ENCODE measurements at places on chromosomes 3 and 15.

DNA sequence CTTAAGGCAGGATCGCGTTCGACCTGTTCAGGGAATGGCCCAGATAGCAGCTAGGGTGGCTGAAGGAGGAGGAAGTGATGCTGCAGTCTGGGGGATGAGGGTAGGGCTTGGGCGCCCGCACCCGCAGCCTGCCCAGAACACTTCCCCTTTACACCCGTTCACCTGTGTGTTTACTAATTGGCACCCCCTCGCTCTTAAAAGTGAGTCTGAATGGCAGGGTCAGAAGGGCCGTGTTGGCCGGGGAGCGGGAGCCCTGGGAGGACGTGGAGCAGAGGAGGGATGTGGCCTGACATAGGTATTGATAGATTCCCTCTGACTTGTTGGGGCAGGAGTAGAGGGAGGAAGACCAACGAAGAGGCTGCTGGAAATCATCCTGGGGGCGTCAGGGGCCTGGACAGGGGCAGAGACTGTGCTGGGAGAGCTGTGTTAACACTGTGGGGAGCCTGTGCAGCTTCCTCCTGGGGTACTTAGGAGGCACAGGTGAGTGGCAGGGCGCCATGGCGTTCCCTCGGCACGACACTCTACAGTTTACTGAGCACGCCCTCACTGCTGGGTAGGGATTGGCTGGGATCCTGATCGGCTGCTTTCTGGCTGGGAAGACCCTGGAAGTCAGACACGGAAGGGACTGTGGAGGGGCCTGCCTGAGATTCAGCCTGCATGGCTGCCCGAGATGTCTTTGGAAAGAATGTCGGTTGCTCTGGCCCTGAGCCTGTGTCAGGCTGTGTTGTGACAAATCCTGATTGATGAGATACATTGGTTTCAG is 51.7 kb downstream of the SLC6A6 start:
- no peak for DNase-seq

- DNase-seq = no peak
Measured at GRCh38 chr3:190892395-190892902, 30.0 kb upstream of the GMNC start.

GRCh38 chr3:171315101-171315500 is 145.1 kb downstream of the TNIK start:
- no peak for DNase-seq

DNA sequence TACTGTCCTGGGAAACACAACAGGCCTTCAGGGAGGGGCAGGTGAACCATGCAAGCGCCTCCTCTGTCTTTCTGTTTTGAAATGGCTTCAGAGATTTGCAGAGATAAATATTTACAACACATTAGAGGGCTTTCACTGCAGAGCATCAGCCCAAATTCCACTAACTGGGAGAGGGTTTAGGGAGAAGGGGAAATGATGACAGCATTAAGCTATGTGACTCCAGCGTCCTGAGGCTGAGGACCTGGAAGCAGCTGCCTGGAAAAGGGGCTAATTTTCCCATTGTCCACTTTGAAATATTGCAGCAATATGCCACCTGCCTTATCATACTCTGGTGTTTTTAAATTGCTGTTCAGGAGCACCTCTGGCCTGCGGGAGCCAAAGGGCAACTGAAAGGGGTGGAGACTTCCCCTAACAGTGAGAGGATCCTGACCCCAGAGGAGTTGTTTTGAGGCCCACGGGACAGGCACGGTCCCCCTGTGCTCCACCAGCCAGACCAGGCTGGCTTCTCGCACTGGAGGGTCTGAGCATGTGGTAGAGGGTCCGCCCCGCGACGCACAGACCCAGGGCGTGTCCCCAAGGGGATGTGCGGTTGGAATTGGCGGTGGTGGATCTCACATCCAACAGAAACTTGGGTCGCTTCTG is 110.6 kb downstream of the XXYLT1 start:
- no peak for DNase-seq

- DNase-seq = peak; percentile 30
Measured at GRCh38 chr3:11290743-11291680, 18.8 kb downstream of the ATG7 start.

GRCh38 chr15:83973816-83974215 is 261.8 kb upstream of the GOLGA6L4 start:
- no peak for DNase-seq

GRCh38 chr3:157086060-157086750 is 73.7 kb downstream of the CCNL1 start:
- no peak for DNase-seq

DNA sequence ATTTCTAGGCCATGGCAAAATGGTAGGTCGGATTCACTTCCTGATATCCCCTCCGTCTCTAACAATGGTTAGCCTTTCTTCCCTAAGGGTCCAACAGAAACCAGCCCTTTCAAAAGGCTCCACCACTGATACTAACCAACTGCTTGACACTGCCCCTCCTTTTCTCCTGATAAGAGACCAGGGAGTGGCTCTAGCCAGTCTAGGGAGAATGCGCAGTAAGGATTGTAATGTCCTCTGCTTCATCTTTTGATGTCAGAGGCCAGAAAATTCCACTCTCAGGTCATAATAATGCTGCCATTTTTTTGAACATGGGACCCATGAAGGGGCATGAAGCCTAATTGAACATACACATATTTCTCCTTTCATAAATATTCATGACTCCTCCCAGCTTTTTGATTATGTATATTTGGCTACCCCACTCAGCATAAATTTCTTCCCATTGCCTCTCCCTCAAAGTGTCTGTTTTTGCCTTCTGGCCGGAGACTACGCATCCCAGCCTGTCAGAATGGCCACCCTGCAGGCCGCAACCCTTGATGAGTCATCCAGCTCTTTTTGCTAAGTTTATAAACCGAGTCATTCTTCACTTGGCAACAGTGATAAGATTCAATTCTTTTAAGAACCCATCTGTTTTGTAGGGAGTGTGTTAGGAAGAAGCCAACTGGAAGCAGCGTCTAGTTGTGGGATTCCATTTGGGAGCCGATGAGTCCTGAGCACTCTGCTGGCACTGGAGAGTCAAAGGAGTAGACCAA is 189.0 kb upstream of the MCTP2 start:
- no peak for DNase-seq

GRCh38 chr3:128111147-128111546 is 12.5 kb downstream of the RUVBL1 start:
- no peak for DNase-seq

DNA sequence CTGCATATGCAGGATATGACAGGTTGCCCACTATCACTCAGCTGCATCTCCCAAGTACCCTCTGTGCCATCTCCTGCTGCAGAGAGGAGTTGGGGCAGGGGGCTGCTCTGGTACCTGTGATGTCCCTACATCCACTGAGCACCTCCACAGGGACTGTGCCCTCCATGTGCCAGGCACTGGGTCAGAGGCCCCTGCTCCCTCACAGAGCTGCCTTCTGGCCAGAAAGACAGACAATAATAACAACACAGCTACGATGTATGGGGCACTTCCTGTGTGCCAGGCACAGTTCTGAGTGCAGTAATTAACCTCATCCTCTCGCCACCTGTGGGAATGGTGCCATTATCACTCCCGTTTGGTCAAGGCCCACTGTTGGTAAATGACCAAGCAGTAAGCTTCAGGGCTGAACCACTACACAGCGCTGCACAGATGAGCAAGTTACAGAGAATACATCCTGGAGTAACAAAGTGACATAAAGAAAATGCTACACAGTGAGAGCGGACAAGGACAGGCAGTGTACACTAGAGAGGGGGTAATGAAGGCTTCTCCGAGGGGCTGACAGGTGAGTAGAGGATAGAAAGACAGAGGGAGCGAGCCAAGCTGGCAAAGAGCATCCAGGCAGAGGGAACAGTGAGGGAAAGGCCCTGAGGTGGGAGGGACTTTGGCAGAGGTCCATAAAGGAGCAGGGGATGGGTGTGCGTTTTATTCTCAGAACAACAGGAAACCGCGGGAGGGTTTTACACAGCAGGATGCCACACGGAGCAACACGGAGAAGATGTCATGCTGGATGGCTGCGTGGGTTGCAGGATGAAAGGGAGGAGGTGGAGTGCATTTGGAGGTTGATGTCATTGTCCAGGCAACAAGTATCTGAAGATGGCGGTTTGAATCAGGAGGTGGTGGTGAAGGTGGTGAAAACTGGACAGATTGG is 13.6 kb downstream of the WNT7A start:
- DNase-seq = peak; percentile 53

DNA sequence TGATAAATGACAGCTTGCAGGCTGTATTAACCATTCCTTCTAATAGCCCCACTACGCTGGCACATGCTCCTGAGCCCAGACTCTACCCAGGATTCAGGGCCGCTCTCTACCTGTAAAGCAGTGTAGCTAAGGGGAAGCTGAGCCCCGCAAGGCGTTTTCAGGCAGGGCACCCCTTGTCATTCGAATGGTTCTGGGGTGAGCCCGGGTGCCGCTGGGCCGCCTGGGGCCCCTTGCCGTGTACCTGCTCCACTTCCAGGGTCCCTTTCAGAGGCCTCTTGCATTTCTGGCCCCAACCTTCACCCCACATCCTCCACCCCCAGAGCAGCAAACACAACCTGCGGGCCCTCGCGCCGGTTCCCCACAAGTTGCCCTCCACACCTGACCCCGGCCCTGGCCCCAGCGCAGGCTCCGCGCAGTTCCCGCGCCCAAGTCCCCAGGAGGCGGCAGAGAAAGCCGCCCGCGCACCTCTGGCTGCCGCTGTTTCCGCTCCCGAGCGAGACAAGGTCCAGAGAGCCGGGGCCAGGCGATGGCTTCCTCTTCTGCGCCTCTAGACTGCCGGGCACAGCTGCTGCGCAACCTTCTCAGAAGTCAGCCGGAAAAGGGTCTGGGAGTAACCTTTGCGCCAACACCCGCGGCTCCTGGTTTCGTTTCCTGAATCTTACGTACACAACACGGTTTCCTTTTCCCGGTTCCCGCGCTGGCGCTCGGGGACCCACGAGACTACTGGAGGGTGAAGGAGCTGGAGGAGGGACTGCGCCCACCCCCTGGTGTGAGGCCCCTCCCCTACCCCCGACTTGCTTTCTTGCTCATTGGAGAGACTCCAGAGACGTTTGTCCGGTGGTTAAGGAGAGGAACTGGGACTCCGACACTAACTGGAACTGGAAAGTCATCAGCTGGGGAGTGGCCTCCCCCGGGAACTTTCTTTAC is at the start of gene PLSCR1:
TSS of gene PLSCR1 (minus strand) at position 606 of the 927 bp plus-strand sequence. CDS start 8,055 bp downstream, outside the sequence.
- DNase-seq = peak; percentile 87

DNA sequence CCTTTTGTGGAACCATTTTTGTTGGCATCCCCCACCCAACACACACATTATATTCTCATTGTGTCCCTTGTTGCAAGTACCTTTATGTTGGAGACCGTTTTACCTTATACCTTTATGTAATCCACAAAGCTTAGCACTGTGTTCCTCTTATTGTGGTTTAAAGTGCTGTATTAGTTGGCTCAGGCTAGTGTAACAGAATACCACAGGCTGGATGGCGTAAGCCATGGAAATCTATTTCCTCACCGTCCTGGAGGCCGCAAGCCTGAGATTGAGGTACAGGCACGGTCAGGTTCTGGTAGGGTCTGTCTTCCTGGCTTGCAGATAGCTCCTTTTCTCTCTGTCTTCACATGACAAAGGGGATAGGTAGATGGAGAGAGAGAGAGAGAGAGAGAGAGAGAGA is 302.8 kb downstream of the ROBO2 start:
- DNase-seq = no peak

DNA sequence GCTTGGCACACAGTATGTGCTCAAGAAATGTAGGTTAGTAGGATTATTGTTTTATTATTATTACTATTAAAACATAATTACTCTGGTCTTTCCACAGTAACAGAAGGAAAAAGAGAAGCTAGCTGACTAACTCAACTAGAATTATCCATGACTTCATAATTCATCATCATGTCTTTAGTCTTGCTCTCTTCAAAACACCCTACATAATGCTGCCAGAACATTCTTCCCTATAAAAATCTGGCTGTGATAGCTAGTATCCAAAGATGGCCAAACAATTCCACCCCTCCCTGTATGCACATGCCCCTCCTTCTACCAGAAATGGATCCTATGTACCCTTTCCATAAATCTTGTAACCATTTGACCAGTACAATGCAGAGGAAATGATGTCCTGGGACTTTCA is 48.8 kb upstream of the SRGAP3 start:
- no peak for DNase-seq

GRCh38 chr15:38164061-38164460 is 88.6 kb upstream of the SPRED1 start:
- no peak for DNase-seq

- DNase-seq = no peak
Measured at GRCh38 chr15:23069496-23070166, 30.3 kb upstream of the TUBGCP5 start.

DNA sequence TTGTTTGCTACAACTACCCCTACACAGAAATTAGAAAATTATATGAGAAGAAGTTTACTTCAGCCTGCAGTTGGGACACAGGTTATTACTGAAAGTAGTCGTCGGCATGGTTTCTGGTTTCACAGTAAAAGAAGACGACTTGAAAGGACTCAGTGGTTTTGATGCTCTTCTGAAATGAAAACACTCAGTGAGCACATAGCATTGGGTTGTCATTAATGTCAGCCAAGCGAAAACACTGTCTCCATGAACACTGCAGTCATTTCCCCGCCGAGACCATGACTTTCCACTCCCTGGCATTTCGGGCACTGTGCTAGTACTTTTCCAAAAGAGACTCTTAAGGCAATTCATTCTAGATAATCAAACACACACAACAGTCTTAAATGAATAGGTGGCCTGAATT is 69.2 kb upstream of the ICE2 start:
- DNase-seq = peak; percentile 78

- DNase-seq = no peak
Measured at GRCh38 chr3:190762801-190763200, 99.7 kb downstream of the GMNC start.

GRCh38 chr3:21790466-21790865 is 39.5 kb upstream of the ZNF385D start:
- no peak for DNase-seq

- no peak for DNase-seq
Measured at GRCh38 chr15:44529864-44530604, 6.9 kb upstream of the EIF3J start.

DNA sequence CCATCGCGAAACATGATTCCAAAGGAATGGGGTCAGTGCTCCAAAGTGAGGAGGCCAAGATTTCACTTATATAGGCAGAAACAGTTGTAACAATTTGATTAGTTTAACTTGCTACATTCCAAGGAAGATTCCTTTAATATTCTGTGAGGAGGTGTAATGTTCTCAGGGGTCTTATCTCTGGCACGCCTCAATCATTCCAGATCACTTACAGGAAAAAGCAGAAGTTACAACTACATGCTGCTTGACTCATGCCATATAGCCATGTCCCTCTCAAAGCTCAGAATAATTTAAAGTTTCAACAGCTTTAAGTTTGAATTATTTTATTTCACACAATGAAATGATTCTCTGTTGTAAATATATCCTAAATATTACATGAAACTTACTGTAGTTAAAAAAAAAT is 3.5 kb upstream of the FYTTD1 start:
- DNase-seq = no peak

DNA sequence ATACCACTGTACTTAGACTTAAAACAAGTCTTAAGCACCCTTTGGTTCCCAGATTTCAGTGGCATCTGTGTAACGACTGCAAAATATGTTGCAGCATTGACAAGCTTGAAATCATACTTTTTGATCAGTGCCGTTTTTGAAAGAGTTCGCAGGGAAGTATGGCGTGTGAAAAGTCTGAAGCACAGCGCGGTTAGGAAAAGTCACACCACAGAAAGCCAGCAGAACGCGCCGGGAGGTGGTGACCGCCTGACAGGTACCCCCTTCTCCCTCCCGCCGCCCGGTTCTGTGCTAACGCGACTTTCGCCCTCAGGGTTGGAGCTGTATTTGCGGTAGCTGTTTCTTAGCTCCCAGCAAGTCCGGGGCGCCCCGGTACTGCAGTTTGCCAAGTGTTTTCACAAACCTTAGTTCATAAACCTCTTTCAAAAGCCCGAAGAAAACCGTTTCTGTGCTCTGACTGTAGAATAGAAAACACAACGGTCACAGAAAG is 481 bp upstream of the CRYBG3 start:
- no peak for DNase-seq

GRCh38 chr3:37999836-38000235 is 9.2 kb downstream of the VILL start:
- DNase-seq = no peak

All from activated T-cell treated with anti-CD3 and anti-CD28 coated beads, Interleukin-2, amount 50 U/mL, for 48 hours (primary cell).